ENCODE measurements at places on chromosomes 1 and 21.

DNA sequence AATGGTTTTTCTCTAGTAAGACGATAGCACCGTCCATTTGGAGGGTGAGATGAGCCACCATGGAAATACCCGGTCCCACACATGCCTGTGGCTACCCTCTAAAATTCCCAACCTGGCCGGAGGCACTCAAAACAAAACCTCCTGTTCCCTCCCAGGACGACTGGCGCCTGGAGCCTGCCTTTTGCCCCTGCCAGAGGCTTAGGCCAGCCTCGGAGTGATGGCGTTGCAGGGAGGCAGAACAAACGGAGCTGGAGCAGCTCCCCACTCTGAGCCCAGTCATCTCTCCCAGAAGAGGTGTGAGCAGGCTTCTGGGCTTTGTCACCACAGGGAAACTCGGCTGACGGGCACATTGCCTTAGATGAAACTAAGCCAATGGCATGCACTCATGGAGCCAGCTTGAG, 213.7 kb upstream of the HOOK1 start:
- DNase-seq, result no peak

DNA sequence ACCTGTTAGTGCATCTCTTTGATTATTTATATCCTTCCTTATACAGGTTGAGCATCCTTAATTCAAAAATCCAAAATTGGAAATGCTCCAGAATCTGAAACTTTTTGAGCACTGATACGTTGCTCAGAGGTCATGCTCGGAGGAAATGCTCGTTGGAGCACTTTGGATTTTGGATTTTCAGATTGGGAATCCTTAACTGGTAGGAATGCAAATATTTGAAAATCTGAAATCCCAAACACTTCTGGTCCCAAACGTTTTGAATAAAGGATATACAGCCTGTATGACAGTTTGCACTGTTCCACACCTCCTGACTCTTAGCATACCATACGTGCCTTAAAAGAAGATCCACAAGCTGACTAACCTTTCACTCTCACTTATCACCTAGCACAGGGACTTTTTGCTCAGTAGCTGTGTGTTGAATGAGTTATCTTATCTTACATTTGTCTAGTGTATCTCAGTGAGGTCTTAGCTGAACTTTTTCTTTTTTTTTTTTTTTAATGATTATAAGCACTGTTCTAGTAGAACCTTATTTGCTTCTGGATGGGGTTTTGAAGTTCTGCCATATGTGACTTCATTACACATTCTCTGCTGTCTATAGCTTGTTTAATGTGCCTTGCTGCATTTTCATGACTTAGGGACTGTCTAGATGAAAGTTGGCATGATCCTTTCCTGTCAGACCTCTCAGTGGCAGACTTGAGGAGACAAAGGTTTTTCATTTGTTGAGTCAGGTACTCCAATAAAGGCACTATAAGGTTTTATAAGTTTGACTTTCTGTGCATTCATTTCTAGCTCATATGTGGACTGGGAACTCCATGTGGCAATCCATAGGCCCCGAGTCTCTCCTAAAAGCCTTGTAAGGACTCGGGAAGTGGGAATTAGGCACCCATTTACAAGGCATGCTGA, 21.6 kb downstream of the PTGFRN start:
- DNase-seq, result no peak

GRCh38 chr1:228289996-228290881, 82.4 kb downstream of the OBSCN start:
- no peak for DNase-seq

DNA sequence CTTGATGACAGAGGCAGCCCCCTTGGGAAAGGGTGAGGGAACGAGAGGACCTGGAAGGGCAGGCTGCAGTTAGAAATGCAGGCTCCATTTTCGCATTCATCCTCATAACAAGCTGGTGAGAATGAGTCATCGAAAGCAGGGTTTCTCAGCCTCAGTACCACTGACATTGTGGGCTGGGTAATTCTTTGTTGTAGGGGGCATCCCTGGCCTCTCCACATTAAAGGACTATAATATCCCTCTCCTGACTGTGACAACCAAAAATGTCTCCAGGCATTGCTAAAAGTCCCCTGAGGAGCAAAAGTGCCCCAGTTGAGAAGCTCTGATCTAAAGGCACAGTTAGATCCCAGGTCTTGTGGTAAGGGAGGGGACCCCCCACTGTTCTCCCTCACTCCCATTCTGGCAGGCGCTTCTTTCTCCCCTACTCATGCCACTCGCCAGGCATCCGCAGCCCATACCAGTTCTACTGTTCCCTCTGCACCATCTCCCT, 20.4 kb downstream of the KCNN3 start:
- no peak for DNase-seq

DNA sequence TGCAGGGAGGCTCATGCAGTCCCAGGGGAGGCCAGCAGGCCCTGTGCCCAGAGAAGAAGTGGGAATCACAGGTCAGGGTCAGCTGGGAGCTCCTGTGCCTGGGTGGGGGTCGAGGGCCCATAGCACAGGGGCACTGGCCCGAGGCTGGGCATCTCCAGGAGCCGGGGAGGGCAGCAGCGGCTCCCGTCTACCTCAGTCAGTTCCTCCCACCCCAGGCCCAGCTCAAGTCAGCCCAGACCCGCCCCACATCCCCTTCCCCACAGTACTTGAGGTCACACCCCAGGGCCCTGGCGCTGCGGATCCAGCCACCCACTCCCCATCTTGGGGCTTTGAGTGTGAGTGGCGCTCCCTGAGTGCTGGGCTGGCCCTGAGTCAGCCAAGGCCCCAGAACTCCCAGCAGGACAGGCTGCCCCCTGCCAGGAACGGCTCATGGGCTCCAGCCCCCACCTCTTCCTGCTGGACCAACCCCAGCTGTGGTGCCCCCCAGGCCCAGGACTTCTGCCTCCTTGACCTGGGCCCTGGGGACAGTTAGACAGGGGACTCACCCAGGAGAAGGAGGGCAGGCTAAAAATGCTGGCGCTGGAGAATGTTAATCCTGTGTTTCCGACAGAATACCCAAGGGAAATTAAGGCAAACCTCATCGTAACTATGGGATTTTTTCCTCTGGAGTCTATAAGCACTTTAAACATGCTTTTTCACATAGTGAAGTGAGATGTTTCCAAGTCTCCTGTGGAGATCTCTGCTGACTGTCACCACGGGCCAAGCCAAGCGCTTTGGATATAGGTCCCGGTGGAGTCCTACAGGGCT, 68.8 kb upstream of the COL6A1 start:
- DNase-seq, result no peak

GRCh38 chr1:119808972-119809550, 2.2 kb downstream of the REG4 start:
- peak; percentile 56 for DNase-seq

DNA sequence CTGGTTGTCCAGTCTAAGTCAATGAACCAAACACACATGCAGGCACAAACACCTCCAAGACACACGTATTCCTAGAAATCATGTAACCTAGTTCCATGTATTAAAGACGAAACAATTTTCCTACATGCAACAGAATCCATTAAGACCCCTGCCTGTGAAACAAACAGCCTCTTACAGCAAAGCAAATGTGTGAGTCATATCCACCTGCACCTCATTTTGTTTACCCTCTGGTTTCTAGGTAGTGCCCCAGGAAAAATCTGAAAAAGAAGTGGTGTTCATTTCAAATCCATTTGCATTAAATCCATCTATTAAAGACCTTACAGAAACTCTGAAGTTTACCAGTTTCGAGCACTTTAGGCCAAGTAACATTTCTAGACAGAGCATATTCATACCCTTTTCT, 74.1 kb downstream of the VCAM1 start:
- DNase-seq, result no peak

DNA sequence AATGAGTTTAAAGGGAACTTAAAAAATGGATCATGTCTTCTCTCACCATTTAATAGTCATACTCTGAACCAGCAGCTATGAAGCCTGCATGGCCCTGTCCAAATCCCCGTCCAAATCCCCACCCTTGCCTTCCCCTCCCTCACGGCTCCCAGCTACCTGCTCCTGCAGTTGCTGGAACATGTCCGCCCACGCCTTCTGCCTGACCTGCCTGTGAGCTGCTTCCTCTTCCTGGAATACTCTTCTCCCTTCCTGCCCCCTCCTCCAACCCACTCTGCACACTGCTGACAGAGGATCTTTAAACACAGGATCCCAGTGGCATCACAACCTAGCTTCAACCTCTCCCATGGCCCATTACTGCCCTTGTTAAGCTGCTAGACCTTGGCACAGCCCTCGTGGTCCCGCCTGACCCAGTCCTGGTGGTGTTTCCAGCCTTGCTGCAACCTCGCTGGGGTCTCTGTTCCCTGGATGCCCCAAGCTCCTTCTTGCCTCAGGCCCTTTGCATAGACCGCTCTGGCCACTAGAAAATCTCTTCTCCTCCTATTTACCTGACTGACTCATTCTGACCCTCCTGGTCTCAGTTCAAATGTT, 118.3 kb downstream of the PTPRU start:
- DNase-seq, result no peak

- no peak for DNase-seq
Measured at GRCh38 chr1:229464672-229465071, 30.8 kb upstream of the ACTA1 start.
